ENCODE measurements at places on chromosomes 12 and 14. TPM values are rescaled to one million over a fixed set of nuclear protein-coding genes. Genes with fewer than 3 reads are reported as not detected.

GRCh38 chr12:119942386-119942785 lies 46.6 kb upstream of the BICDL1 start:
- DNase-seq = no peak

GRCh38 chr12:92337128-92337527 lies 191.5 kb upstream of the BTG1 start:
- no peak for DNase-seq

DNA sequence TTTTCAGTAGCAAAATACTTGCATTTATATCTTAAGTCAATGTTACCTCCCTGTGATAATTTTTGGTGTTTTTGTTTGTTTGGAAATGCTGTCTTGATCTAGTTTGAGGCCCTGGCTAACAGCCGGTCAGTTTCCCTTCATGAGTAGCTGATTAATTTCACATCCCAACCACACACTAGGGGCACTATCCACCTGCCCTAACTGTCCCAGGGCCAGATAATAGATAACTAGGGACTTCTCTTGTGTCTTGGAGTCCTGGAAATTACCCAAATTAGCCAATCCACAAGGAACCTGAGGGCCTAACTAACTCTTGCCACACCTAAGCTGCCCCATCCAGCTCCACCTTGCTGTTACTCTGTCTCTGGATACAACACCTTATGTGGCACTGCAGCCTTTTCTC lies 399.9 kb downstream of the FOXG1 start:
- DNase-seq = no peak

- no peak for DNase-seq
These were observed 28.6 kb downstream of the PYM1 start for GRCh38 chr12:55899082-55899481.

DNA sequence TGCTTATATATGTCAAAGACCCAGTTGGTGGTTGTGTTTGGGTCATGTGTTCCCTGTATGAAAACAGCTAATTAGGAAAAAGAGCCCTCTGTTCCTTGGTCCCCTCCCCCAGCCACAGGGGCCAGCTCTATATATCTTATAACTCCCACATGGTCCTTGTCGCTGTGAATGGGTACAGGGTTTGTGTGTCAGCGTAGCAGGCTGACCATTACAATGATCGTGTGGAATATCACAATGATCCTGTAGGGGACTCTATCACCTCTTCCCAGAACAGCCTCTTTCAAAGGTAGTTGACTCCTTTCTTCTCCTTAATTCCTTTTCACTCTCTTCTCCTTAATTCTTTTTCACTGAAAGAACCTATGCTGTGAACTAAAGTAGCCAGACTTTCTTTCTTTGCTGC lies 51.6 kb upstream of the RIC8B start:
- DNase-seq = no peak

GRCh38 chr12:110431957-110432587 lies 18.1 kb downstream of the ARPC3 start:
- DNase-seq = no peak

- DNase-seq = no peak
These were observed 1.3 kb downstream of the NAA30 start for GRCh38 chr14:57391517-57392195.

DNA sequence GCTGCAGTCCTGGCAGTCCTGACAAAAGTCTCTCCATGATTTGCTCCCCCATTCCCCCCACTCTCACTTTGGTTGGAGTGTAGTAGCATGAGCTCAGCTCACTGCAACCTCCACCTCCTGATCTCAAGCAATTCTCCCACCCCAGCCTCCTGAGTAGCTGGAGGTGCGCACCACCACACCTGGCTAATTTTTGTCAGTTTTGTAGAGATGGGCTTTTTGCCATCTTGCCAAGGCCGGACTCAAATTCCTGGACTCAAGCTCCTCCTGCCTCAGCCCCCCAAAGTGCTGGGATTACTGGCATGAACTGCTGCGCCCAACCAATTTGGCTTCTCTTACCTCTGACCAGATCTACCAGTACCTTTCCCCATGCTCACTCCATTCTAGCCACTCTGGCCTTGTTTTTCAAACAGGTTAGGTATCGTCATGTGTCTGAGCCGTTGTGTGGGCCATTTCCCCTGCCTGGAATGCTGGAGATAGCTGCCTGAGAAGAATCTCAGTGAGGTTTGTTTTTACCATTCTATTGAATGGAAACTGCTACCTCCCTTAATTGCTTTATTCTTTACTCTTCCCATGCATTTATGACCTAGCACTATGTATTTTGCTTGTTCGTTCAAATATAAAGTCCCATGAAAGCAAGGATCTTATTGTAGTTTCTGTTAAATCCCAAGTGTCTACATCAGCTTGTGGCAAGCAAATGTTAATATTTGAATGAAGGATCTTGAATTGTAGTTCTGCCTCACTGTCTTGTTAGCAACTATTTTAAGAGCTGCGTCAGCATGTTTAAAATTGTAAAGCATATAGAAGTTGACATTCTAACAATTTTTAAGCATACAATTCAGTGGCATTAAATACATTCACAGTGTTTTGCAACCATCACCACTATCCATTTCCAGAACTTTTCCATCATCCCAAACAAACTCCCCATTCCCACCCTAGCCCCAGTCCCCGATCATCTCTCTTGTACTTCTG lies 39.7 kb downstream of the CPSF6 start:
- no peak for DNase-seq

- DNase-seq = no peak
These were observed 1.2 kb upstream of the NOP2 start for GRCh38 chr12:6569312-6569711.

DNA sequence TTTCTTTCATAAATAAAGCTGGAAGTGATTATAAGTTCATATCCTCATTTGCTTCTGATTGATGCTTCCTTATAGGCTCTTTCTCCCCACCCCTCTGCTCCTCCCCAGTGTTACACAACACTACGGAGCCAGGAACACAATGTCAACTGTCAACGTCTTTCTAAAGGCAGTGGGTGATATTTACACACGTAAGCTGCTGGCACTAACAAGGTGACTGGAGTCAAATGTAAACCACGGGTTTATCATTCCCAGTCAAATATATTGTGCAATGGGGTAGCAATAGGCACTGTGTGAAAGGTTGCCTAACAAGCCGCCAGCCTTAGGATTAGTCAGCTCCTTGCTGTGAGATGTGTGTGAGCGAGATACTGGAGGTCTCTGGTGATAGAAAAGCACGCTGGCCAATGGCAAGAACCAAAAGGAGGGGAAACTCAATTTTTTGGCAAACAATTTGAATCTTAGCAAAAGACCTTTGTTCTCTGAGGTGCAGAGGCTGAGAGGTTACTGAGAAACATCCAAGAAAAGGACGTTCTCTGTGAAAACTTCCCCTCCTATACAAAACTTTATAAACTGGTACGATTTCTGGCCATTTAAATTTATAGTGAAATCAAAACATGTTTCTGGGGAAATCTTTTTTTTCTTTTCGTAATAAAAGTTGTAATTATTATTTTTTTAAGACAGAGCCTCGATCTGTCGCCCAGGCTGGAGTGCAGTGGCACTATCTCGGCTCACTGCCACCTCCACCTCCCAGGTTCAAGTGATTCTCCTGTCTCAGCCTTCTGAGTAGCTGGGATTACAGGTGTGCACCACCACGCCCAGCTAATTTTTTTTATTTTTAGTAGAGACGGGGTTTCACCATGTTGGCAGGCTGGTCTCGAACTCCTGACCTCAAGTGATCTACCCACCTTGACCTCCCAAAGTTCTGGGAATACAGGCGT lies 22.3 kb upstream of the HECTD1 start:
- peak; percentile 69 for DNase-seq

DNA sequence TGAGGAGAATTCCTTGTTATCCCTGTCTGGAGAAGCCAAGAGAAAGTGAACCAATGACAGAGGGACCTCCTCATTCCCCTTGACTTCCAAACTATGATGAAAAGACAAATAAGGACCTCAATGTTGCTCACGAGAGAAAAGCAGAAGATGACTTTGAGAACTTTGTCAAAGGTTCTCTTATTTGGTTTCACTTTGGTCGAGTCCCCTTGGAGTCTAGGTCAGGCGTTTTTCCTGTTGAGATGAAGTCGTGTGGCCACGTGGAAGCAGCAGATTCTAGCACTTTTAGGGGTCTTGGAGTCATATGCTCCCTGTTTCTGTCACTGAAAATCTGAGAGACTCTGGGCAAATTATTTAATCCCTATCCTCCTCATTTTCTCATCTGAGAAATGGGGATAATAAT lies 33.8 kb upstream of the COL2A1 start:
- no peak for DNase-seq

GRCh38 chr12:53500142-53500775 lies 824 bp upstream of the TARBP2 start:
- peak; percentile 73 for DNase-seq

DNA sequence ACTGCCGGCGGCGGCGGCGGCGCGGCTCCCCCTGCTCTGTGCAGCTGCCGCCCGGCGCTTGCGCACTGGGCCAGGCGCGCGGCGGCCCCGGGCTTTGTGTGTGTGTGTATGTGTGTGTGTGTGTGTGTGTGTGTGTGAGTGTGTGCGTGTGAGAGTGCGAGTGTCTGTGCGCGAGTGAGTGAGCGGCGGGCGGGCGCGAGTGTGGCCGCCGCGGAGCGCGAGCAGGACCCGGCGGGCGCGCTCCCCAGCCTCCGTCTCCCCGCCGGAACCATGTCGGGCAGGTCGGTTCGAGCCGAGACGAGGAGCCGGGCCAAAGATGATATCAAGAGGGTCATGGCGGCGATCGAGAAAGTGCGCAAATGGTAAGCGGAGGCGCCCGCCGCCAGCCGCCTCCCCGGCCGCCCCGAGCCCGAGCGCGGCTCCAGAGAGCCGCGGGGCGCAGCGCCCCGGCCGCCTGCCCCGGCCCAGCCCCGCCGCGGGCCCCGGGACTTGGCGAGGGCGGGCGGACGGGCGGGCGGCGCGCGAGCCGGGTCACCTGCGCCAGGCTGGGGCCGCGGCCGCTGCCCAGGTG lies at the start of gene BCL7A:
Gene BCL7A (plus strand): TSS at position 63 of the 571 bp plus-strand sequence. CDS start 208 bp downstream, at position 271.
- peak; percentile 72 for DNase-seq

GRCh38 chr12:79452906-79453305 lies 237.9 kb downstream of the PAWR start:
- no peak for DNase-seq

DNA sequence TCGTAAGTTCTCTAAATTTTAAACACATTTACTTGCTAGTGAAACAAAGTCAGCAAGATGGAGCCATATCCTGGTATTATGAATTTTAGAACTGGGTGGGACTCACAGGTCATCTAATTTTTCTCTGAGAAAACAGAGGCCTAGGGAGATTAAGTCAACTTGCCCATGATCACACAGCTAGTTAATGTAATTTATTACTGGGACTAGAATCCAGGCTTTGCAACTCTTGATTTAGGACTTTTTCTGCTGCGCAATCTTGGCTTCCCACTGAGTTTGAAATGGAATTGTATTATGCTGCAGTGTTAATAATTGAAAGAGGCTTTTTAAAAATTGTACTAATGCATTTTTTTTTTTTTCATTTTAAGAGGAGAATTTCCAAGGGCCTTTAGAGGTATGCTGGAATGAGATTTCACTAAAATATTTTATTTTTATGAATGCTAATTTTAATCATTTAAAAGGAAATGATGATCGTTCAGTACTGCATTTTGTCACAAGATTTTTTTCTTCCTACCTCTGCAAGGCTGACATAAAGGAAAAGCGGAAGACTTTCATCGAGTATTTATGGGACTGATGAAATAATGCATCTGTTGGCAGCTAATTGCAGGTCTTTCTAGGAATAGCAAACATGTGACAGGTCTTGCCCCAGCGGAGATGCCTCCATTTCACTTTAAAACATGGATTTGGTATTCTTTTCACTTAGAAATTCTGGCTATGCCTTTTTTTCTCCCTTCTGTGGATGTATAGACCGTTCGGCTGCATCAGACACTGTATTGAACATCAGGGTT lies 9.6 kb downstream of the CRADD start:
- no peak for DNase-seq

GRCh38 chr12:76746516-76746915 lies 17.4 kb upstream of the ZDHHC17 start:
- DNase-seq = no peak

GRCh38 chr12:33587354-33587753 lies 147.7 kb upstream of the SYT10 start:
- DNase-seq = no peak

GRCh38 chr12:15679151-15679550 lies 110.0 kb downstream of the EPS8 start:
- no peak for DNase-seq

- no peak for DNase-seq
These were observed 58.7 kb downstream of the DRAM1 start for GRCh38 chr12:101935890-101936746.

DNA sequence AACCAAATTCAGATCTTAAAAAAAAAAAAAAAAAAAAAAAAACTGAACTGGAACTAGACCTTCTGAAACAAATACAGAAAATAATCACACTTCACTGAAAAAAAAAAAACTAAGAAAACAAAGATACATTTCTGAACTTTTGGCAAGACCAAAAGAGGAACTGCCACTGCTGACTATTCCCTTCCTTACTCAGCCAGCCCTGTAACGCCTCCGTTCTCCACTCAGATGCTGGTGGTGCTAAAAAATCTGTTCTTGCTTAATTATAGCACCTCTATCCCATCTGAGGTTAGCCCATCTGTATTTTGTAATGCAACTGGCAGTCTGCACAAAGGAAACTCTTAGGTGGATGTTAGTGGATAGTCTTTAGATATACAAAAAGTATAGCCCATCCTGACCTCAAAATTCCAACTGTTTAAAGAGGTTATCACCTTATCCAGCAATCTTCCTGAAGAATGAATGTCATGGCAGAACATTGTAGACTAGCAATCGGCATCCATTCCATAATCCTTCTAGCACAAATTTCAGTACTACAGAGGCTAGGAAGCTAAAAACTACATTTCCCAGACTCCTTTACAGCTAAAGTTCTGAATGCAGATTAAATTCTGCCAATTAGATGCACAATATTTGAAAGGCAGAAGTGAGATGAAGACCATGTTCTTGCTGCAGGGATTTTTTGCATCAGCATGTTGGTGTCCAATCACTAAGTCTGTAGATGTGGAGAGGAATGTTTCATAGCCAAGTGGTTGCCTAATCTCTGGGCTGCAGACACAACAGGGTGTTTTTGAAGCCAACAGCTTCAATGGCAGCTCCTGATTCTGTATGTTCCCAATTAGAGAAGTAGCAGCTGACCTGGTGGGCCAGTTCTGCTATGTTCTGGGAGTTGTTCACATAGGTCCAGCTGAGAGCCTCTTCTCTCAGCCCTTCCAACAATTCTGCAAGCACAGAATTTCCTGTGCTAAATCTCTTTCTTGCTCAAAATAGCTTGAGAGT lies 5.7 kb downstream of the MAP3K9 start:
- no peak for DNase-seq

The KITLG gene
- 77.5 TPM for total RNA-seq

The DDX54 gene
- total RNA-seq = 54.9 TPM

The OR10G3 gene
- total RNA-seq = not detected

The MON2 gene
- total RNA-seq = 48.6 TPM

The SOAT2 gene
- not detected for total RNA-seq

The HSPA2 gene
- 11.4 TPM for total RNA-seq

The SPTB gene
- total RNA-seq = 2.5 TPM

The MAP1LC3B2 gene
- 1.9 TPM for total RNA-seq

The TSHR gene
- not detected for total RNA-seq

The SH2B3 gene
- 49.5 TPM for total RNA-seq

The CLEC7A gene
- total RNA-seq = 79.5 TPM

The CYP27B1 gene
- total RNA-seq = 1.1 TPM

The PSMD9 gene
- 36.6 TPM for total RNA-seq

The GPR84 gene
- 0.65 TPM for total RNA-seq

The NRXN3 gene
- total RNA-seq = 9.0 TPM

The PLCZ1 gene
- not detected for total RNA-seq

The GLIPR1L1 gene
- not detected for total RNA-seq
